SIG-M5 (cell line): ENCODE measurements at places on chromosomes 1 and 21.

DNA sequence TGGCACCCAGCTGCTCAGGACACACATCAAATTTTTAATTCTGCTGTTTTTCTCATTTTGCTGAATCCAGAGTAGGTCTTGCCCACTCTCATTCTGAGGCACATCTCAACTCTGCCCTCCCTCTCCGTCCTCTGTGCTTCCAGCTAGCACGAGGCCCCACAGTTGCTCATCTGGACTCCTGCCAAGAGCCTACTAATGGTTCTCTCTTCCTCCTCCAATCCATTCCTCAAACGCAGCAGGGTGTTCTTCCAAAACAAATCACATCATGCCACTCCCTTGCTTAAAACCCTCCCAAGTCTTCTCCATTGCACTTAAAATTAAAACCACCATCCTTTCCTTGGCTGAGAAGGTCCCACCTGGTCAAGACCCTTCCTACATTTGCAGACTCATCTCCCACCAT is 49.8 kb upstream of the SCAF4 start:
- DNase-seq: no peak

GRCh38 chr1:177007437-177008161 is 156.9 kb downstream of the ASTN1 start:
- DNase-seq: no peak

DNA sequence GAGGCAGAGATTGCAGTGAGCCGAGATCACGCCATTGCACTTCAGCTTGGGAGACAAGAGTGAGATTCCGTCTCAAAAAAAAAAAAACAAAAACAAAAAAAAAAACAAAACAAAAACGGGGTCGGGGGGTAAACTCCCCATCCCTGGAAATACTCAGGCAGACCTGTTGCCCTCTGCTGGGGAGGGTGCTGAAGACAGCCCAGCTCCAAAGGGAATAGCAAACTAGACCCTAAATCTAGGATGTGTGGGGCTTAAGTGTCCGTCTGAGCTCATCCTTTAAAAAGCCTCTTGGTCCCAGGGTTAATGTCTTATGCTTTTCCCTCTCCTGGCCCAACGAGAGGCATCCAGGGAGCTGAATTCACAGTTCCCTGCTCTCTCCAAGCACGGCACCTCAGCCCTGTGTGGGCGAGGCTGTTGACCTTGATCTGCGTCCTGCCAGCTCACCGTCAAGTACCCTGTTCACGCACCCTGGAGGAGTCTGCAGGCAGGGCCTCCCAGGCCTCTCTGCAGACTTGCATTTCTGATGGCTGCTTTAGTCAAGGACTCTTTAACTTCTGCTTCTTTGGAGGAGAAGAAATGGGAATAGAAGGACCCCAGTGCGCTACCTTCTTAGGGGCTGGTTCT is 22.3 kb downstream of the KCND3 start:
- no peak for DNase-seq

GRCh38 chr1:154440036-154440804 is 35.1 kb downstream of the IL6R start:
- no peak for DNase-seq

DNA sequence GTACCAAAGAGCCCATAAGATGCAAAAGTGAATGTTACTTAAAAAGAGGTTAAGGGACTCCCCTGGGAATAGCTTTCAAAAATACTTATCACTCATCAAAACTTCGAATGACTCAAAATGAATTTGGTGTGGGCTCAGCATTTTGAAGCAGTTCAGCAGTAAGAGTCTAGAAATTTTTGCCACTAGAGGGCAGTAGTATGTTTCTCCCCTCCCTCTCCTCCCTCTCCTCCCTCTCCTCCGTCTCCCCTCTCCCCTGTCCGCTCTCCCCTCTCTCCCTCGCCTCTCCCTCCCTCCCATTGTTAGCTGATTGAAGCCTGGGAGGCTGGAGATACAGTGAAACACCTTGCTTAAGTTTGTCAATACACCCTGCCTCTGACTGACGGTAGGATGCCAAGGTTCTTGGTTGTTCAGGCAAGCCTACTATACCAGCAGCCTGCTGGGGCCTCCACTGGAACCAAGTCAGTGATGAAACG is 70.8 kb upstream of the TENT5C start:
- no peak for DNase-seq

GRCh38 chr1:244237445-244237844 is 186.4 kb downstream of the ZBTB18 start:
- DNase-seq: no peak

DNA sequence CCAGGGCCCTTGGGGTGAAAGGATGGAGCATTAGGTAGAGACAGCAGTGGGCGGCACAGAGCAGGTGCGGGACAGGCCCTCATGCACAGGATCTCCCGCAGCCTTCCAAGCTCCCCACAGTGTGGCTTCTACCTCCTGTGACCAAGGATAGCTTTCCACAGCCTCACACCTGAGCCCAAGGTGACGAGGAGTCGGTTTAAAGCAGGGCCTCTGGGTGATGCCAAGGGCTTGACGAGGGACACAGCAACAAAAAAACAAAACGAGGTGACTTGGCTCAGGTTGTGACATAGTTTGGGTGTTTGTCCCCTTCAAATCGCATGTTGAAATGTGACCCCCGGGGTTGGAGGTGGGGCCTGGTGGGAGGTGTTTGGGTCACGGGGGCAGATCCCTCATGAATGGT is 15.3 kb downstream of the RSPH1 start:
- DNase-seq: no peak

DNA sequence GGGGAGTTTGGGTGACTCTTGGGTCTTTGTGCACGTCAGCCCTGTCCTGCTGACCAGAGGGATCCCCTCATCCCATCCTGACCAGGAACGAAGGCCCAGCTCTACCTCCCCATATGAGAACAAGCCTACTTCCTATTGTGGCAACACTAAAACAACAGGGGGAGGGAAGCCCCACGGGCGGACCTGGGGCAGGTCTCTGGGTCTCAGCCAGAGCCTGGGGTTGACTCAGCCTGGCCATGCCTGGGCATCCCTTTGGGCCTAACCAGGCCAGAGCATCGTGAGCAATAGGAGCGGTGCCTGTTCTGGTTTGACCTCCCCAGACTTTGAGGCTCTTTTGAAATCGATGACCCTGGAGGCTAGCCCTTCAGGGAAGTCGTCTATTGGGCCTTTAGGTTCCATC is 16.8 kb downstream of the RPS6KA1 start:
- DNase-seq: no peak

- DNase-seq: no peak
These were observed 29.4 kb upstream of the PRRC2C start for GRCh38 chr1:171455967-171456366.

DNA sequence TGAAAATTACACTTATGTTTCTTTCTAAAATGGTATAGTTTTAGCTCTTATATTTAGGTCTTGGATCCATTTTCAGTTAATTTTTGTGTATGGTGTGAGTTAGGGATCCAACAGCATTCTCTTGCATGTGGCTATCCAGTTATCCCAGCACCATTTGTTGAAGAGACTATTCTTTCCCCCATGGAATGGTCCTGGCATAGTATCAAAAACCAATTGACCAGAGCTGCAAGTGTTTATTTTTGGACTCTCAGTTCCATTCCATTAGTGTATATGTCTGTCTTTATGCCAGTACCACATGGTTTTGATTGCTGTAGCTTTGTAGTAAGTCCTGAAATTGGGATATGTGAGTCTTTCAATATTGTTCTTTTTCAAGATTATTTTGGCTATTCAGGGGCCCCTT is 14.3 kb downstream of the TTLL10 start:
- no peak for DNase-seq

- DNase-seq: no peak
These were observed 45.5 kb downstream of the ATP5PF start for GRCh38 chr21:25689226-25689625.

GRCh38 chr1:227855687-227856086 is 40.2 kb downstream of the PRSS38 start:
- no peak for DNase-seq

- DNase-seq: no peak
These were observed 537 bp upstream of the KLHL17 start for GRCh38 chr1:959731-960362.

- DNase-seq: no peak
These were observed 191.7 kb downstream of the DISC1 start for GRCh38 chr1:231818337-231818736.

DNA sequence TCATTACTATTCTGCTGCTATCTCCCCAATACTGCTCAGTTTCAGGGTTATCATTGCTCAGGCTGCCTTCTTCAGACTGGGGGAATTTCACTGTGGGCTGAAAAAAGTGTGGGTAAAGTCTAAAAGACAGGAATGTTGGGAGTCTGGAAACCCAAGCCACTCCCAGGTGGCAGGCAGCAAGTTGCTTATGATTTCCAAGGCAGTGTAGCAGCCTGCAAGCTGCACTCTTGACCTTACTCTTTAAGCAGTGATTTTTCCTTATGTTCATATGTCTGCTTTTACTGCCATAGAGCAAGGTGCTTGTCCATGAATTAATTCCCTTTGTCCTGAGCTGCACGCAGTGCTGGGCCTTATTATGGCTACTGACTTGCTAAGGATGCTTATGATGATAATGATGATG is 53.1 kb downstream of the PHC2 start:
- DNase-seq: no peak

- no peak for DNase-seq
These were observed 3.6 kb upstream of the SCMH1 start for GRCh38 chr1:41245659-41246058.

GRCh38 chr1:97505816-97506215 is 415.0 kb downstream of the DPYD start:
- DNase-seq: no peak

DNA sequence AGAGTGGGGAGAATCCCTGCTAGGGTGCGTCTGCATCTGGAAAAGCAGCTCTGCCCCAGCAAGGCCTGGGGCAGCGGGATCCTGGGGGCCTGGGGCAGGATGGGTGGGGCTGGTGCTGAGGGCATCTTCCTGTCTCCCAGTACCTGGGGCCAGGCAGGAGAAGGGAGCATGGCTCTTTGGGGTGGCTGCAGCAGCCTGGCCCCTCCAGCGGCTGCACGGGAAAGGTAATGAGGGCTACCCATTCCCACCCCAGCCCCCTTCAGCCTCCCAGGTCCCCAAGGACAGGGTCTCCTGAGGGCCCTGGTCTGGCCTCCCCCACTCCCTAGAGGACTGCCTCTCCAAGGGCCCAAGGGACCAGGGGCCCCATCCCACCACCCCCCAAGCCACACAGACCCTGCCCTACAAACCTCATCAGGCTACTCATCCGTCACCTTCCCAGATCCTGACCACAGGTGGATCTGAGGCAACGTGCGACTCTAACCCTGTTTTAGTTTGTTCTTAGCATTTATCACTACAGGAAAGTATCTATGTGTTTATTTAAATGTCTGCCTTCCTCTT is 910 bp upstream of the ANKRD65 start:
- DNase-seq: no peak

DNA sequence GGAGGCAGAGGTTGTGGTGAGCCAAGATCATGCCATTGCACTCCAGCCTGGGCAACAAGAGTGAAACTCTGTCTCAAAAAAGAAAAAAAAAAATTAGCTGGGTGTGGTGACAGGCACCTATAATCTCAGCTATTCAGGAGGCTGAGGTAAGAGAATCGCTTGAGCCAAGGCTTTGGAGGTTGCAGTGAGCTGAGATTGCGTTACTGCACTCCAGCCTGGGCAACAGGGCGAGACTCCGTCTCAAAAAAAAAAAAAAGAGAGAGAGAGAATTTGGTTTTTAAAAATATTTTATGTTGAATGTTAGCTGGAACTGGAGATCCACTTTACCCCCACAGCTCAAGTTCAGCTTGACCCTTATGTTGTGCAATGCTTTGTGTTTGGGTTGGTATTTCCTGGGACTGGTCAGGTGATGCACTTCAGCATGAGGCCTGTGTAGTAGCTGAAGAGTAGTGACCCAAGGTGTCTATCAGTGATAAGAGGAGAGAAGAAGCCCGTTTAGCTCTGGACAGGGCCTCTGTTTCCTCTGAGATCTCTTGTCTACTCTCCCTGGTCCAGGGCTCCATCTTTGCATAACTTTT is 36.8 kb upstream of the MACF1 start:
- no peak for DNase-seq

- DNase-seq: no peak
These were observed 22.2 kb upstream of the GBP1 start for GRCh38 chr1:89087241-89087640.

DNA sequence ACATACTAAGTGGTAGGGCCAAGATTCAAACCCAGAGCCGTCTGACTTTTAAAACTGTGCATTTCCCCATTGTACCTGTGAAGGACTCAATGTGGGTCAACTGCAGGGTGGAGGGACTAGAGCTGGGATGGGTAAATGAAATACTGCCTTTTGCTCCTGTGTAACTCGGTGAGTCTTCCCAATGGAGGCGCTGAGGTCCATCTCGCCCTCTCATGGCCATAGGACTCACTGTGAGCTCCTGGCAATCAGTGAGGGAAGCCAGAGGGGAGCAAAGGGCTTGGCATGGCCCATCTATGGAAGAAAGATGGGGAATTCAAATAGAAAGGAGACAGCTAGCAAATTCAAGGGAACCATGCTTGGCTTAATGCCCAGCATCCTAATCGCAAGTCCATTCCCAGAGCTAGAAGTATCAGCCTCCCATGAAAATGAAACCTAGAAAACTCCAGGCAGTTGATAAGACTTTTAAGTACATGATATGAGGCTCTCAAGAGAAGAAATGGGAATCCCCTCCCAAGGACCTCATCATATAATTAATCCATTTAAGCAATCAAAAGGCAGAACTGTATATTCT is 25.4 kb upstream of the CGN start:
- DNase-seq: no peak

DNA sequence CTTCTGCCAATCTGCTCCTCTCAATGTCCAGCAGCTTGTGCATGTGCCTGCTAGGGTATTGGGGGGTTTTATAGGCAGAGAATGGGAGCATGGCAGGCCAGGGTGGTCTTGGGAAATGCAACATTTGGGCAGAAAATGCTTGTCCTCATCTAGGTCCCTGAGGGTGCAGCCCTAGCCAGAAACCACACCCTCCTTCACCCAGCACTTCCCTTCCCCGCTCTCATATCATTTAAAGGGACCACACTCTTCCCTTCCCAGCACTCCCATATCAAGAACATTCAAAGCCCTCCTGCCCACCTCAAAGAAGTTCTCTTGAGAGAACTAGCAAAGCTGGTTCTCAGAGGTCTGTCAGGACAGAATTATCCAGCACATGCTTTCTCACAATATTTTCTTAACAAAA is 62.1 kb downstream of the HSD3B1 start:
- no peak for DNase-seq

GRCh38 chr1:49337251-49337650 is 560.6 kb upstream of the BEND5 start:
- no peak for DNase-seq

GRCh38 chr1:239558559-239558958 is 172.2 kb downstream of the CHRM3 start:
- DNase-seq: no peak

- no peak for DNase-seq
These were observed 14.4 kb downstream of the CFAP410 start for GRCh38 chr21:44324854-44325107.
